Hair follicular keratinocyte (primary cell): ENCODE measurements at places on chromosomes 7 and 10. TPM values are rescaled to one million over a fixed set of nuclear protein-coding genes. Genes with fewer than 3 reads are reported as not detected.

COPG2 gene
- 20.8 and 27.3 TPM in 2 replicates for total RNA-seq

HTR5A gene
- not detected in 2 replicates for total RNA-seq

TMEM130 gene
- total RNA-seq: not detected in 2 replicates

PRSS2 gene
- not detected in 2 replicates for total RNA-seq

TACC2 gene
- 21.4 and 25.0 TPM in 2 replicates for total RNA-seq

SLC39A12 gene
- not detected in 2 replicates for total RNA-seq

SPOCK2 gene
- total RNA-seq: 0.38 and 1.2 TPM in 2 replicates

PCDH15 gene
- total RNA-seq: not detected in 2 replicates

SPDYE5 gene
- total RNA-seq: not detected in 2 replicates

OR2F2 gene
- total RNA-seq: not detected in 2 replicates

ARMS2 gene
- not detected in 2 replicates for total RNA-seq

PTN gene
- total RNA-seq: 0.23 TPM in 1 of 2 replicates, not detected in the other

ANXA8 gene
- 161 and 275 TPM in 2 replicates for total RNA-seq

AP3M1 gene
- total RNA-seq: 22.3 and 24.6 TPM in 2 replicates

ASIC3 gene
- 1.8 TPM in 1 of 2 replicates, not detected in the other for total RNA-seq

GLI3 gene
- total RNA-seq: 2.6 and 4.2 TPM in 2 replicates

MMD2 gene
- not detected in 2 replicates for total RNA-seq

SEPTIN7 gene
- total RNA-seq: 132 and 195 TPM in 2 replicates

HILPDA gene
- 10.1 and 11.9 TPM in 2 replicates for total RNA-seq

SLC18A3 gene
- not detected in 2 replicates for total RNA-seq

TBX20 gene
- not detected in 2 replicates for total RNA-seq
